ENCODE measurements at places on chromosomes 1 and 21. TPM values are rescaled to one million over a fixed set of nuclear protein-coding genes. Genes with fewer than 3 reads are reported as not detected.

The C1orf185 gene
- not detected for total RNA-seq

The CEP350 gene
- 24.9 TPM for total RNA-seq

The CLIC6 gene
- 8.0 TPM for total RNA-seq

The PTPN7 gene
- 2.3 TPM for total RNA-seq

The CRP gene
- total RNA-seq = not detected

The LSM10 gene
- 27.6 TPM for total RNA-seq

The TNFRSF8 gene
- total RNA-seq = 1.2 TPM

The DDAH1 gene
- 33.4 TPM for total RNA-seq

The CSMD2 gene
- 0.48 TPM for total RNA-seq

The TCP10L gene
- 1.1 TPM for total RNA-seq

The TTC34 gene
- total RNA-seq = under 0.01 TPM

The SHISAL2A gene
- not detected for total RNA-seq

The LDLRAD1 gene
- total RNA-seq = not detected

The TMEM125 gene
- total RNA-seq = 16.2 TPM

The S100A7A gene
- not detected for total RNA-seq

The OXCT2 gene
- total RNA-seq = 5.9 TPM

The SERPINC1 gene
- 0.25 TPM for total RNA-seq

The FYB2 gene
- not detected for total RNA-seq

The ENAH gene
- 70.3 TPM for total RNA-seq

The GCSAML gene
- 0.04 TPM for total RNA-seq

The KLF17 gene
- not detected for total RNA-seq

The AMY1C gene
- not detected for total RNA-seq

The MSH4 gene
- total RNA-seq = 0.08 TPM

The OR2T34 gene
- total RNA-seq = not detected

The CCDC30 gene
- total RNA-seq = 1.8 TPM

The ATP13A2 gene
- 107 TPM for total RNA-seq

The PLEKHN1 gene
- total RNA-seq = 13.2 TPM

The AVPR1B gene
- not detected for total RNA-seq

The RHOC gene
- 639 TPM for total RNA-seq

The SH3BGR gene
- total RNA-seq = 6.9 TPM

The COL16A1 gene
- 10.8 TPM for total RNA-seq

The TRABD2B gene
- total RNA-seq = 0.92 TPM

The HMCN1 gene
- 2.1 TPM for total RNA-seq

The TMEM82 gene
- not detected for total RNA-seq

The POU3F1 gene
- total RNA-seq = 0.08 TPM

The MAPKAPK2 gene
- 76.3 TPM for total RNA-seq

The RIIAD1 gene
- not detected for total RNA-seq

The ACP6 gene
- 10.1 TPM for total RNA-seq

The FNBP1L gene
- total RNA-seq = 68.9 TPM

The RPTN gene
- total RNA-seq = not detected

The OR2T2 gene
- total RNA-seq = not detected

The CFAP141 gene
- total RNA-seq = not detected
